Caco-2 (cell line): ENCODE measurements at places on chromosomes 2 and 18.

GRCh38 chr2:30625701-30626100, 178.7 kb downstream of the LCLAT1 start:
- no peak for DNase-seq

DNA sequence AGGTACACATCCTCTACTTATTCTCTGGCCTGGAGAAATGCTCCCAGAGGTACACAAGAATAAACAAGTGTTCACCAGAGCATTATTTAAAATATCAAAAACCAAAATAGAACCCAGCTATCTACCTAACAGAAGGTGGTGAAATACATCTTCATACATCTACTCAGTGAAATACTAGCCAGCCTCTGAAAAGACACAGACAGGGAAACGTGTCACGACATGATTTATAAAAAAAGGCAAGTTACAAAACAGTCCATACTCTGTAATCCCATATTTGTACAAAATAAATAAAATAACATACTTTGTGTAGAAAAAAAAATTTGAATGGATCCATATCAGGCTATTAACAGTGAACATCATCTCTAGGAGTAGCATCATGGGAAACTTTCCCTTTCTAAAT, 38.2 kb downstream of the KANSL3 start:
- no peak for DNase-seq

GRCh38 chr2:190636361-190636760, 12.5 kb upstream of the NAB1 start:
- DNase-seq: peak; percentile 33

DNA sequence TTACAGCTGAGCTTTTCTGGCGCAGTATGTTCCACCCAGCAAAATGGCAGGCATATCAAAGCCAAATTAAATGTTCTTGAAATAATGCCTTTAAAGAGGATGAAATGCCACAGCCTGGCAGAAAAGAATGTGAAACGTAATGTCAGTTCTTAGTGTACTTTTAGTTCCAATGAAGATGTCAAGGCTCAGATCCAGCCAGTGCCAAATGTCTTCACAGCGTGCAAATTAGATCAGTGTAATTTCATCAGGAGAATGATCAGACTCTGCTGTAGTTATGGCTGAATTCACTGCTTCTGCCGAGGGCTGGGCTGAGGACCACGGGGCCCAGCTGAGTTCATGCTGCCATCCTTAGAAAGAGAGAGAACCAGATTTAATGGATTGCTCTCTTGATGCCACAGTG, 78.7 kb upstream of the ITGA4 start:
- no peak for DNase-seq
